SHP77 (cell line): ENCODE measurements at places on chromosomes 16 and 17.

GRCh38 chr16:84548508-84548907 is 44.0 kb upstream of the MEAK7 start:
- no peak for DNase-seq

DNA sequence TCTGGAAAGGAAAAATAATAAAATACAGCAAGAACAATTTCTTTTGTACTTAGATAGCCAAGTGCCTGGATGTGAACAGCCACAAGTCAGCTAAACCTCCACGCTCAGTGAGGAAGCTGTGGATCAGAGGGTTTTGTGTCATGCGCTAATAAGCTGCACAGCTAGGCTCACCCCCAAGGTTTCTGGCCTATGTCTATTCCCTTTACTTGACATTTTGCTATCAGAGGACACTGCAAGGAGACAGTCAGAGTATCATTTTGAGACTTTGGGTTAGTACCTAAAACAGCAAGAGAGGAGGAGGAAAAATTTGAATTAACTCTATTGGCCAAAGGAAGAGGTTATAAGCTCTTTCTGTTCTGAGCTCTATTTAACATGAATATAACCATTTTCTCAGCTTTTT is 139.3 kb downstream of the KCNJ2 start:
- no peak for DNase-seq

DNA sequence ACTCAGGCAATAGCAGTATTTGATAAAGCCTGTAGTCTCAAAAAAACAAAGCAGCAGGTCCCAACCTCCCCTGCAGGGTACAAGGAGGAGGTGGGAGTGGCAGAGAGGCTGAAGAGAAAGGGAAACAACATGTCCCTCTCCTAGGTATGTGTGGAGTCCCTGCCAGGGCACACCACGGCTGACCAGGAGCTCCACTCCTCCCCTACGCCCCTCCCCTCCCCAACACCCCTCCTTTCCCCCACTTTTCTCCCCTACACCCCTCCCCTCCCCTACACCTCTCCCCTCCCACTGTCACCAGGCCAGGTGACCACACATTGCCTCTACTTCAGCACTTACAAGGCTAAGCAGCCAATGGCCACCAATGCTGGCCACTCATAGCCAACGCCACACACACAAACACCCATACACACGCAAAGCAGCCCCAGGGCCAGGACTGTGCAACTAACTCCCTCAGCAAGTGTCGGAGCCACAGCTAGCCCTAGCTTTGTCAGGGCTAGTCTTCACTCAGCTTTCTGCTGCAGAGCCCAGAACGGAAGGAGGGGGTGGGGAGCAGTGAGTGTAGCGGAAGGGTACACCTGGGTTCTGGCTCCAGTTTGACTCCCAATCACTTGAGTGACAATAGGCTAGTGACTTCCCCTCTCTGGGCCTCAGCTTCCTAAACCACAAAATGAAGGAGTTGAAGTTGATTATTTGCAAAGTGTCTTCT is 8.2 kb downstream of the CAVIN1 start:
- no peak for DNase-seq

- no peak for DNase-seq
Measured at GRCh38 chr16:75462806-75463205, 1.7 kb downstream of the TMEM170A start.

DNA sequence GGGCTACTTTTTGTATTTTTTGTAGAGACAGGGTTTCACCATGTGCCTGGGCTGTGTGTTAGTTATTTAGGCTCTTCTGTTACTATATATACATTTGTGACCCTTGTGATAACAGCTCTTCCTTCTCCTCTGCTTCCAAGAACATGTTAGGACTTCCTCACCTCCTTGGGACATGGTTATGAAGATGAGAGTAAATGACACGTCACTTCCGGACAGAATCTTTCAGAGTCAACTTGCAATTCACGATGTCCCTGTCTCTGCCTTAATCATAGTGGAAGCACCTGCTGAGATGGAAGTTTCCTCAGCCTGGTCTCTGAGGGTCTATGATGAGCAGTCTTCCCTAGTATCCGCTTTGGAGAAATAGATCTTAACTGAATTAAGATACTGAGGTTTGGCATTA is 42.9 kb downstream of the CCDC42 start:
- DNase-seq = no peak

- no peak for DNase-seq
Measured at GRCh38 chr17:27269974-27270373, 23.9 kb upstream of the WSB1 start.

DNA sequence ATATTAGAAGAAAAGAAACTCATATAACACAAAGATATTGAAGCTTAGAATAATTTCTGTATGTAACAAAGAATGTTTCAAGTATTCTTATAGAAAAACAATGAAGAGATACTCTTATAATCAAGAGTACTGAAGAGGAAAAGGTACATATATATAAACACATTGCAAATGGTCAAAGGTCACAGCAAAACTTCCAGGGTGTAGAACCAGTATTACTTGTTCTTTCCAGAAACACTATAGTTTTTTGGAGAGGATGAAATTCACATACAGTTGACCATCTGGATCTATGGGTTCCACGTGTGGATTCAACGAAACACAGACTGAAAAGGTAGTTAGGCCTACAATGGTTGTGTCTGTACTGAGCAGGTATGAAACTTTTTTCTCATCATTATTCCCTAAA is 22.6 kb downstream of the PRPSAP1 start:
- no peak for DNase-seq

GRCh38 chr16:21683184-21683583 is 19.4 kb downstream of the OTOA start:
- DNase-seq = no peak

GRCh38 chr17:39576187-39576586 is 31.5 kb downstream of the NEUROD2 start:
- DNase-seq = peak; percentile 44

GRCh38 chr17:67999291-67999911 is 3.1 kb upstream of the C17orf58 start:
- DNase-seq = no peak

DNA sequence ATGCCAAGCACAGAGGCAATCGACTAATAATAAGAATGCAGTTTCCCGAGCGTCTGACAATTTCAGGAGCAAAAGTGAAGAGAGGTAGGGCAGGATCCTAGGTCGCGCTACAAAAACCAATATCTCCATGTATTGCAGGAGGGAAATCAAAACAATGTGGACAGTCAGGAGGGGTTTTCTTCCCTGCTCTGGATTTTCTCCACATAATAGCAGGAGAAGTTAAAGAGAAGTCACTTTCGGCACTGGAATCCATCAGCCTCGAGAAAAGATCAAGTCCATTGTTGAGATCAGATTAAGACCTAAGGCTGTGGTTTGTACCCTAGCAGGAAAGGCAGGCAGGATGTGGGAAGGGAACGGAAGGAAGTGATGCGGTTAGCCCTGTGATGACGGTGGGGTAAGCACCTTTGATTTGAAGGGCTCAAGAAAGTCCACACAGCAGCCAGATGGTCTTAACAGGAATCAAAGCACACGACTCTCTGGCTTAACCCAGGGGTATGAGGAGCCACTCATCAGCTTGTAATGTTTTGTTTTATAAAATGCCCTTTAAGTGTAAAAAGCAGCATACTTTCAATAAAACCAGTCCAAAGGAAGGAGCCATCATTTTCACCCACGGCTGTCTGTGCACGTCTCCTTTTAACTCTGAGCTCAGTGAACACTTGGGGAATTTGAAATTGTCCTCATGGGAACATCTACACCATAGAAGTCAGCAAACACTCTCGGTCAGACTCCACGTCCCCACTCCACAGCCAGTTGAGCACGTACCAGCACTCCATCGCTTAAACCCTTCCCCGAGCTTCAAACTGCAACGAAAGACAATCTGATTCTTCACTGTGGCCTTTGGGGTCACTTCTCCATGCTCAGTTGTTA is 15.8 kb upstream of the AKTIP start:
- DNase-seq = no peak

DNA sequence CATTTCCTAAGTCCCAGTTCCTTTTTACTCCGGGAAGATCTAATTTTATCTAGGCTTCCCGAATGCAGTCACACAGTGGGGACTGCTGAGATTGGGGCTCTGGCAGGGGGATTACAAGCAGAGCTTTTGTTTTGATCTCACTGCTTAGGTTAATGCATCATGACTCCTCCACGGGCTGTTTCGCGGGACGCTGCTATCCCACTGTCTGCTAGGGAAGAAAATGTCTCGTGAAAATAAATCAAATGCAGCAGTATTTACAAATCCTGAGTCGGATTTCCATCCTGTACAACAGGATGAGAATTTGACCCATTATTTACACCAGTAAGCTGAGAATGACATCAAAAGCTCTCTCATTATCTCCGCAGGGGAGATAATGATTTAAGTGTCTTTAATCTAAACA is 83.8 kb downstream of the CDH11 start:
- no peak for DNase-seq

DNA sequence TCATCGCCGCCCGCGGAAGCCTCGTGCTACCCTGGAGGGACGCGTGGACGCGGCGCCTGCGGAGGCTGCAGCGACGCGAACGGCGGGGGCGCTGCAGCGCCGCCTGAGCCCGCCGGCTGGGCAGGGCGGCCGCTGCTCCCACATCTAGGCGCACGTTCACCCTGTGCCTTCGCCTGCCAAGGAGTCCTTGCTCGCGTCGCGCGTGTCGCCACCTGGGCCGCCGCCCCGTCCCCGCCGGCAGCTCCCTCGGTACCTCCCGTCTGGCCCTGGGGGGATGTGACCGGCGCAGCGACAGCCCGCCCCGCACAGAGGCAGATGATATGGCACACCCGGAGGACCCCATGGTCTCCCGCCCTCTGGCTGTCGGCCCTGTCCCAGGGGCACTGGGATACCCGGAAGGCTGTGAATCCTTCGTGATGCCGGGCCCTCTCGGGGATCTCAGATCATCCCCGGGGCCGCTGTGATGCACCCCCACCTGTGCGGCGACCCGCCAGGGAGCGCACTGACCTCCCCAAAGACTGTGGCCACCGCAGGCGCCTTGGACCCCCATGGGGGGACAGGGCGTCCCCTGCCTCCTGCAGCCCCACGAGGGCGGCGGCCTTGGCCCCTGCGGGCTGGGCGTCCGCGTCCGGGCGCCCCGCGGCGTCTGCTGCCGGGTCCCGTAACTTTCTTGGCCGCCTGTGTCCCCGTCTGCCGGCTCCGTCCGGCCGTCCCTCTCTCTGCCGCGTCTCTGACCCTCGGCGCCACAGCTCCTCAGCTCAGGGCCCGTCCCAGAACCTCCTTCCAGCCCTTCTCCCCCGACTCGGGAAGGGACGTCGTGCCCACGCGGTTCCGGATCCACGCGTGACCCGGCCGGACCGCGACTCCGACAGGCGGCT is 689 bp upstream of the TBC1D24 start:
- no peak for DNase-seq

DNA sequence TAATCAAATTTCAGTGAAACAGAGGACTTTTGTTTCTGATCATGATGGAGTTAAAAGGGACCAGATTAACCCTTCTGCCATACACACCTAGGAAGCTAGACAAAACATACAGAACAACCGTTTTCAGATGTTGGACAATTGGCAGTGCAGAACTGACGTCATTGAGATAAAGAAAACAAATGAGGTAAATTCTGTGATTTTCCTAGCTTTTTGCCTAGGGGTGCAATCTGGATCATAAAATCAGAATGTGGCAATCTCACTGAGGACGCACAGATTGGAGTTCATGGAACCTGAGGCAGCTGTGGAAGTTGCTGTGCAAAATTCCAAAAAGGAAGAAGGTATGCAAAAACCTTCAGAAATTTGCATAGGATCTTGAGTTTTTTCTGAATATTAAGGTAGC is 15.0 kb upstream of the USP32 start:
- DNase-seq = no peak

- DNase-seq = no peak
Measured at GRCh38 chr16:73711406-73712080, 585.1 kb upstream of the PSMD7 start.

DNA sequence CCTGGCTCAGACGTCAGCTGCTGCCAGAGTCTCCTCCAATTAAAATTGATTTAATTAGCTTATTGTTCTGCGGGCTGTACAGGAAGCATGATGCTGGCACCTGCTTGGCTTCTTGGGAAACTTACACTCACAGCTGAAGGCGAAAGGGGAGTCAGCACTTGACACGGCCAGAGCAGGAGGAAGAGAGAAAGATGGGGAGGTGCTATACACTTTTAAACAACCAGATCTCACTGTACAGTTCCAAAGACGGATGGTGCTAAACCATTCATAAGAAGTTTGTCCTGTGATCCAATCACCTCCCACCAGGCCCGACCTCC is 1.4 kb upstream of the PRDM7 start:
- no peak for DNase-seq

GRCh38 chr16:50863644-50864144 is 121.8 kb downstream of the CYLD start:
- no peak for DNase-seq

DNA sequence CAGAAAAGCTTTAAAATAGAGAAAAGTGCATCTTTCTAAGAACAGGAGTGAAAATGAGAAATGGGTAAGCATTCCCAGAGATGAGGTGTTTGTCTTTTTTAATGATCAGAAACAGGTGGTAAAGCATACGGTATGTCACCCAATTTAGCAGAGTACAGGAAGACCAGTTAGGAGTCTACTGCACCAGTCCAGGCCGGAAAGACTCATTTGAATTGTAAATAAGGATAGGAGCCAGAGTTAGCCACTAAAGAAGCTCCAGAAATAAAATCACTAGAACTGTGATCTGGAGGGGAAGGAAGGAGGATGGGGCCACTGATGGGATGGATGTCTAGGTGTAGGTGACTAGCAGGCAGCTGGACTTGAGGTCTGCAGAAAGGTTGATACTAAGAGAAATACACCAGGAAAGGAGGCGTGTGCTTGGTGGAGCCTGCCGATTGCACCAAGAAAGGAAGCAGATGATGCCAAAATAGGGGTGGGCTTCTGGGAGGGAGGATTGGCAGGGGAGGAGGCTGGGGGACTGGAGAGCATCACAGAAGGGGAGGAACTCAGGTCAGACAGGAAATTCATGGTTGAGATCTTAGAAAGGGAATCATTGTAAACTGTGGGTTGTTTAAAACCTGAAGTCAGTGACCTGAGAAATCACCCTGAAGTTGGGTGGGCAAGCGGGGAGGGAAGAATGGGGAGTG is 8.1 kb upstream of the NAT9 start:
- no peak for DNase-seq

DNA sequence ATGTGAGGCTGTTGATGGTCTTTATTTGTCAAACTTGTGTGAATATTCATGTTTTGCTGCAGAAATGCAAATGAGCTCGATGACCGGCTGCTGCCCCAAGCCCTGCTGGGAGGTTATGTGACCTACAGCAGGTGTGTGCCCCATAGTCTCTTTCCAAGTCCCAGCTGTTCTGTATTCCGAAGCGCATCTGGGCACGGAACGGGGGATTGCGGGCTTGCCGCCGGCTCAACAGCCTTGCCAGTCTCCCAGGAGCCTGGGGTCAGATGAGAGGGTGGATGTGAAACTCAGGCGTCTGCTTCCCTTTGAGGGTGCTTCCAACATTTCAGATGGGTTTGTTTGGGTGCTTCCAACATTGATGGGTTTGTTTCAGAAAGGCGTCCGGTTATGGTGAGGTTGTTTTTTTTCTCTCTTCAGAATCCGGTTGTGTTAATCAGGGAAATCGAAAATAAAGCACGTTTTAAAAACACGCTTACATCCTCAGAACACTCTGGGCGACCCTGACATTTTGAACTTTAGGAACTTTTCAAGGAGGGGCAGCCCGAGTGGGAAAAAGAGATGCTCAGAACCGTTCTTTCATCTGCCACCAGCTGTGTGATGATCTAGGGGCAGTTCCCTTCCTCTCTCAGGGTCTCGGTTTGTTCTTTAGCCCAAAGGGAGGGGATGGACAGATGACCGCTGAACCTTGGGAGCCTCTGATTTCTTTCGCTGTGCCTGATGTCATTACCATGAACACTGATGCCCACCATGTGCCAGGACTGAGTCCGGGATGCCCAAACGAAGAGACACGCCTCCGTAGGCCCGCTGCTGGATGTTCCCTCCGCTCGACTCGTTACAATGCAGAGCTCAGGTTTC is 47.8 kb upstream of the AMZ2 start:
- DNase-seq = no peak
